Fibroblast of mammary gland (primary cell): ENCODE measurements at places on chromosomes 16 and 17.

DNA sequence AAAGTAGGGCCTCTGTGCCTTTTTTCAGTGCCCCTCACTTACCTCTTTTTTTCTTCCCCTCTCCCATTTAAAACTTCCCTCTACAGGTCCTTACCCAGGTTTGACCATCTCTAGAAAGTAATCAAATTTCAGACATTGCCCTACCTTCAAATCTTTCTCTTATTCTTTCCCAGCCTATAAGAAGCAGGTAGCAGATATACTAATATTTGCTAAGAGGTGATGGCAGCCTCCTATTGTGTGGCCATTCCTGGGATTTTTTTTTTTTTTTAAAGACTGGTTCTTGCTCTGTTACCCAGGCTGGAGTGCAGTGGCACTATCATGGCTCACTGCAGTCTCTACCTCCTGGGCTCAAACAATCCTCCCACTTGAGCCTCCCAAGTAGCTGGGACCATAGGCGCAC is 111.1 kb upstream of the HAS3 start:
- DNase-seq = no peak

GRCh38 chr16:55494994-55495421 is 13.9 kb upstream of the LPCAT2 start:
- peak; percentile 95 for DNase-seq

DNA sequence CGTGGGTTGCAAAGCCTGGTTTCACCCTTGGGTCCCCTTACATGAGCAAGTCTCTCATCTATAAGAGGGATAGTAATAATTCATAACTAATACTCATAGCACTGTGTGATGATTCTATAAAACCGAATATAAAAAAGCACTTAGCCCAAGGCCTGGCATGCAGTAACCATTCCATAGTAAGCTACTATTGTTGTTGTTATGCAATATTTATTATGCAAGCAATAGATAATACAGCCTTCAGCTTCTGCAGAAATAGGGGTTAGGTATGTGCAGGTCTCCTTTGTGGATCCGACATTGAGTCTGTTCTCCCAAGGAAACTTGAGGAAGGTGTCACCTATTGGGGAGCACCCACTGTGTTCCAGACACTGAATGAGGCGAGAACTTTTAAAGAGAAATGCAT is 401.1 kb downstream of the UTP18 start:
- DNase-seq = no peak

GRCh38 chr16:17622366-17622765 is 151.6 kb upstream of the XYLT1 start:
- no peak for DNase-seq

GRCh38 chr16:56823081-56823733 is 41.8 kb upstream of the SLC12A3 start:
- DNase-seq = no peak

DNA sequence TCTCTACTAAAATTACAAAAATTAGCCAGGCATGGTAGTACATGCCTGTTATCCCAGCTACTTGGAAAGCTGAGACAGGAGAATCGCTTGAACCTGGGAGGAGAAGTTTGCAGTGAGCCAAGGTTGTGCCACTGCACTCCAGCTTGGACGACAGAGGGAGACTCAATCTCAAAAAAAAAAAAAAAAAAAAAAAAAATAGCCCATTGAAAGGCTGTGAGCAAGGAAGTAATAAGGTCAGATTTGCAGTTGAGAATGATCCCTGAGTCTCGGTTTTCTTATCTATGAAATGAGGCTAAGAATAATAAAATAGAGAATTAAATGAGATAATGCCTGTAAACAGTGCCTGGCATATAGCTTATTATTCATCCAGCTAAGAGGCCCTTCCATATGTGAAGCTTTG is 1.3 kb upstream of the PDK2 start:
- no peak for DNase-seq

DNA sequence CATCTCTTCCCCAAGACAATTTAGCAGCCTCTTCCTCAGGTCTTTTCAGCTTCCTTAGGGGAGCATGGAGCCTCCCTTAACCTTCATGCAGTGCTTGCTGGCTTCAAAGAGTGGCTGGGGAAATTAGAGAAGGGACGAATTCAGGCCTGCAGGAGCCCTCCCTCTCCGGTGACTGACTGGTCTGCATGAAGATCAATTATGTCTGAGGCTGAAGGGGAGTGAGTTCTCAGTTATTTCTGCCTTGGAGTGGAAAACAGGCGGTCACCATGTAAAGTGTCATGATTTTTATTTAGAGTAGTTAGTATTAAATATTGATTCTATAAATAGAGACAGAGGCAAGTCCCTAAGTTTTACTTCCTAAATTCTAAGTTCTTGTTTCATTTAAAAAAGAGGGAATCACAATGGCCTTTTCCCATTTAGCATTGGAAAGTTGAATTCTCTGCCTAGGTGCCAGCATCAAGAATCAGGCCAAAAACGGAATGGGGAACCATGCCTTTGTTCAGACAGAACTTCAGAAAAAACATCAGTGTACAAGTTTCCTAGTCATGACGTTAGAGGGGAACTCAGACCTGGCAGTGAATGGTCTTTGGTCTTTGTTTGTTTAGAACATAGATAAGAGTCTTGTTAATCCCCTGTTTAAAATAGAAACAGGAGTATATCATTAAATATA is 4.4 kb downstream of the GABARAPL2 start:
- no peak for DNase-seq

- peak; percentile 91 for DNase-seq
Measured at GRCh38 chr17:48544349-48545021, 424 bp downstream of the HOXB2 start.

DNA sequence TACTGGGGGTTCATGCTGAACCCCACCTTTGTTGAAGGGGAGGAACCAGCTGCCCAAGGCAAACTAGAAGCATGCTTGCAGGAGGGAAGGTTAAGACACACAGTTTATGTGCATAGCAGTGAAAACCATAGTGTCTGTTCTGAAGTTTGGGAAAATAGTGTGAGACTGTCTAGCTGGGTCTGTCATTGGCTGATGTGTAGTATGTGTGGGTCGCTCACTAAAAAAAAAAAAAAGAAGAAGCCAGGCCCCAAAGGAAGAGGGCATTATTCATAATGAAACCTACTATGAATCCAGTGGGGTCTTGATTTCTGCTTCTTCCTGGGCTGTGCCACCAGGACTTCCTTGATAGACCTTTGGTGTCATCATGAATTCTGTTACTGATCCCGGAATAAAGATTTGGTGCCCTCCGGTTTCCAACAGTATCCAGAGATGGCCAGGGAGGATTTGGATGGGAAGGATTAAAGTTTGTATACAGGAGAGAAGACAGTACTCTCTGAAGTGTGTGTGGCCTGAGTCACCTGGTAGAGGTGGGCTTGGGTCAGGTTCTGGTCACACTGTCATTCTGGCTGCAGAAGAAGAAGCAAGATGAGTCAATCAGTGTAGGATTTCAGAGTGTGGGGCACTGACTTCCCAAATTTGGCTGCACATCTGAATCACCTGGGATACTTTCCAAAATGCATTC is 220.3 kb downstream of the PRKCA start:
- DNase-seq = peak; percentile 73

DNA sequence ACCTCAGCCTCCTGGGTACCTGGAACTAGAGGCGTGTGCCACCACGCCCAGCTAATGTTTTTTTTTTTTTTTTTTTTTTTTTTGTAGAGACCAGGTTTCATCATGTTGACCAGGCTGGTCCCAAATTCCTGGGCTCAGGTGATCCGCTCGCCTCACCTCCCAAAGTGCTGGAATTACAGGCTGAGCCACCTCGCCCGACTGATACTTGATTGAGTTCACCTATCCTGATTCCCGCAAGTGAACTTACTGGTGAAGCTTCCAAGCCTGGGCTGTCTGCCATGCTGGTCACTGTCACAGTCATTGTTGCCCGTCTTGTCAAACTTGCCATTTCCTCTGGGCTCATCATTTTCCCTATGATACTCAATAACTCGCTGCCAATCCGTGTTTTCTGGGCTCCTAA is 71.1 kb upstream of the MTMR4 start:
- DNase-seq = no peak

GRCh38 chr17:72898725-72899124 is 193.8 kb downstream of the SLC39A11 start:
- no peak for DNase-seq

DNA sequence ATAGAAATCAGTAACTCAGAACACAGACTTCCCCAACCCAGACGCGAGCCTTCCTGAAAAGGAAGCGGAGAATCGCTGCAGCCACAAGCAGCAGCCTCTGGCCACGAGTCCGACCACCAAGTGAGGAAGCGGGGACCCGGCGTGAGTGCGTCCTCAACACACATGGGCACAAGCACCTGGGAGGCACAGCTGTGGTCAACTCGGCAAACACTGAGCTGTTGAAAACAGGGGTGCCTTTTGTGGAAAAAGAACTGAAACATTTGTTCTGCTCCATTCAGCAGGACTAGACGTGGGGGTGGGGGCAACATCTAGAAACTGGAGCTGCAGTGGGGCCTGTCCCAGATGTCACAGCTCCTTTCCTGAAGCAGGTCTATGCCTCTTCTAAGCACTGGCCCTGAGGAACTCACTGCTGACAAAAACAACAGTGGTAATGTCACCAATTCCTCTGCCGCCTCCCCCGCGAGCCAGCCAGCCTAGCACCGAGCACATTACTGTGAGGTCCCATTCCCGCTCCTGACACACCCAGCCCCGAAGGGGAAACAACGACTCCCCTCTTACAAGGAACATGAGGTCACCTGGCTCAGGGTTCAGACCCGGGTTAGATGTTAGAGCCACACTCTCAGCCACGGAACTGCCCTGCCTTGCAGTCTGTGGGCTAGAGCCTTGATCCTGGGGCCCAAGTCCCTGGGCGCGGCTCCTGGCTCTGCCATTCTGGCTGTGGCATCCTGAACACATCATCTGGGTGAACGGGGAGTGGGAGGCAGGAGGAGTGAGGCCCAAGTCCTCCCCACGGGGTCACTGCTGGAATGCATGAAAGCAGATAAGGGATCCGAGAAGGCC is 29.0 kb downstream of the KDM8 start:
- DNase-seq = no peak

- peak; percentile 1 for DNase-seq
Measured at GRCh38 chr17:70588003-70588402, 418.7 kb downstream of the KCNJ2 start.

- DNase-seq = no peak
Measured at GRCh38 chr17:830950-831349, 48.8 kb downstream of the MRM3 start.

DNA sequence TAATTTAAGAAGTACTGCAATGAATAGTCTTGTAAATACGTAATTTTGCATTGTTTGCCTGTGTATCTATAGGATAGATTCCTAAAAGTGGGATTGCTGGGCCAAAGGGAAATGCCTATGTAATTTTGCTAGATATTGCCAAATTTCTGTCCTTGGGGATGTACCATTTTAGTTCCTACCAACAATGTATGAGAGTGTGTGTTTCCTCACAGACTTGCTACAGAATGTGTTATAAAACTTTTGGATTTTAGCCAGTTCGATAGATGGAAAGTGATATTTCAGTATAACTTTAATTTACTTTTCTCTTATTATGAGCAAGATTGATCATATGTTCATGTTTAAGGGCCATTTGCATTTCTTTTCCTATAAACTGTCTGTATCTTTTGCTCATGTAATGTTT is 8.3 kb downstream of the TANGO6 start:
- no peak for DNase-seq
